ENCODE measurements at places on chromosomes 5 and 9.
A peak's percentile ranks its signal among the peaks of the same experiment; 100 is the strongest.

DNA sequence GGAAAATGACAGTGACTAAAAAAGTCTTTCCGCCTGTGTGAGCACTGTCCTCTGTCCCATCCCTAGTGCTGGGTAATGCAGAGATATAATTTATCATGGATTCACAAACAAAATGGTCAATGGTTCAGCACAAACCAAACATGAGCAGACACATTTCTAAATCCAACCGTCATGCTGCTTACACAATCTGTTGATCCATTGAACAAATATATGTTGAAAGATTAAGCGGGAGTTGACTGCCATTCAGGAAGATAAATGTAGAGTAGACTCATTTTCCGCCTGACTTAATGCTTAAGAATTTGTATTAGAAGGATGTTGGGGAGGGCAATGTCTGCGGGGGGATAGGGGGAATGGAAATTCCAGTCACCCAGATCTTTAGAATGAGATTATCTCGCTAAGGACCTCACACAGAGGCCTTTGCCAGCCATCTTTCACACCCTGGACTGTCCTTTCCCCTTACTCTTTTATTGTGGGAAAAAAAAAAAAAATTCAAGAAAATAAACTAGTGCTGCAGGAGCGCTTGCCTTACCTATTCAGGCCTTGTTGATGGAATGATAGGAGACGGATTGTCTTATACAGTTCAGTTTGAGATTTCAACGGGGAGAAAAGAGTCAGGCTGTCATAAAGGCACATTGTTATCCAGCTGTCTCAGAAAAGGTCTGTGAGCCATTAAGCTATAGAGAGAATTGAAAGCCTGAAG is 153.7 kb downstream of the TLE1 start:
- no peak for DNase-seq

DNA sequence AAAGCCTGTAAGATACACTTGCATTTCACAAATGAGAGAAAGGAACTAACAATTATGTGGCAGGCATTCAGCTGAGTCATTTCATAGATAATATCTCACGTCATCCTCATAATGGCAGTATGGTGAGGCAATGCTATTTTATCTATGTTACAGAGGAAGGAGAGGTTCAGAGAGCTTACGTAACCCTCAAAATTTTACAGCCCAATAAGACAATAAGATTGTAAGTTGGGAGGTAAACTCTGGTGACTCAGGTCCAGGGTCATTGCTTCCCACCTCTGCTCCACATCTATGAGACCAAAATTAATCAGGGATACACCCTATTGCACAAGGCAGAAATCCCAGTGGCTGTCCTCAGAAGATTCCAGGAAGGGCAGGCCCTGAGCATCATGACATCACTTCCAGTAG is 309.7 kb downstream of the NSG2 start:
- DNase-seq: peak; percentile 50

GRCh38 chr9:133583111-133583510 is 26.1 kb downstream of the FAM163B start:
- no peak for DNase-seq

GRCh38 chr5:138654281-138654867 is 79.2 kb upstream of the HSPA9 start:
- DNase-seq: no peak

DNA sequence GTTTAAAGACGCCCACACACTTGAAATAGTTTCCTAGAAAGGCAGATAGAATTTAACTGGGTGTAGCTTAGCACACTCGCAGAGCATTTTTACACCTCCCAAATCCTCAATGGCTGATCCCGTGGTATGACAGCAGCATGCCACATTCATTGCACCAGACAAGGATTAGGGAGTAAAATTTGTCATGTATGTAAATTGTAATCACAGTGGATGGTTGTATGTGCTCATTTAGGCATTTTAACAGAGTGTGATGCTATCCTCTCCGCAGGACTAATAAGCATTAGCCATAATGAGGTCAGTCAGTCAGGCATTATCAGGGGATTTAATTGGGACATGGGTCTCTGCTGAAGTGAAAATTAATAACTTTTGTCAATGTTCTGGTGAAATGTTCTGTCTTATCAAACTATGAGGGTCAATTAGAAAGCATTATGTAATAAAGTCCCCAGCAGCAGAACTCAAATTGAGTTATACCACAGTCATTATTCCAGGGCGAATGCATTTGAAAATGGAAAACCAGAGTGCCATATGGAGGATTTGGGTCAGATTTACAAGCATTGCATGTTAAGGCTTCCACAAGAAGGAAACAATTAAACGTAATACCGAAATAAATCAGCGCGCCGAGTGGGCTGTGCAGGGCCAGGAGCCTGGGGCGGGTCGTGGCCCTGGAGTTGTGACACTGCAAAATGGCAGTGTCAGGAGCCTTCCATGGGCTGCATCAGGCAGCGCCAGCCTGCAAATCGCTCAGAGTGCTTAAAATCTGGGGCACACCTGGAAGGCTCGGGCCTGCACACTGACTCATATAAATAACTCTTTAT is 602.2 kb downstream of the BNC2 start:
- no peak for DNase-seq

GRCh38 chr5:137275083-137275482 is 224.0 kb downstream of the SPOCK1 start:
- no peak for DNase-seq

GRCh38 chr5:103487218-103487617 is 75.4 kb downstream of the NUDT12 start:
- DNase-seq: no peak

DNA sequence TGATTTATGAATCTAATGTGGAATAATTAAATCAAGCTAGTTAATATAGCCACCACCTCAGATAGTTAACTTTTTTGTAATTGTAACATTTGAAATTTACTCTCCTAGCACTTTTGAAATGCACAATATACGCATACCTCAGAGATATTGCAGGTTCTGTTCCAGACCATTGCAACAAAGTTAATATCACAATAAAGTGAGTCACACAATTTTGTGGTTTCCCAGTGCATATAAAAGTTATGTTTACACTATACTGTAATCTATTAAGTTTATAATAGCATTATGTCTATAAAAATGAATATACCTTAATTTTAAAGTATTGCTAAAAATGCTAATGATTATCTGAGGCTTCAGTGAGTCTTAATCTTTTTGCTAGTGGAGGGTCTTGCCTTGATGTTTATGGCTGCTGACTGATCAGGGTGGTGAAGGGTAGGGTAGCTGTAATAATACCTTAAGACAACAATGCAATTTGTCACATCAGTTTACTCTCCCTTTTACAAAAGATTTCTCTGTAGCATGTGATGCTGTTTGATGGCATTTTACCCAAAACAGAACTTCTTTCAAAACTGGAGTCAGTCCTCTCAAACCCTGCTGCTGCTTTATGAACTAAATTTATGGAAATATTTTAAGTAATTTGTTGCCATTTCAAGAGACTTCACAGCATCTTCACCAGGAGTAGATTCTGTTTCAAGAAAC is 235.1 kb upstream of the ADAMTSL1 start:
- no peak for DNase-seq

DNA sequence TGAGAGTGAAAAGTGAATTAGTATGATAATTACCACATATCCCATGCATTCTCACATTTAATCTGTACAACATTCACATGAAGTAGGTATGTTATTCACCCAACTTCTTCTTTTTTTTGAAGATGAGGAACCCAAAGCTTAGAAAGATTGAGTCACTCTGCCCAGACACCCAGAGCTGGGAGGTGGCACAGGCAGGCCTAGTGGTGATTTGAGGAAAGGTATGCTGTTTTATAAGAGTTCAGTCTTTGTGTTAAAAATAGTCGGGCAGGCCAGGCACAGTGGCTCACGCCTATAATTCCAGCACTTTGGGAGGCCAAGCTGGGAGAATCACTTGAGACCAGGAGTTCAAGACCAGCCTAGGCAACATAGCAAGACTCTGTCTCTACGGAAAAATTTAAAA is 285.3 kb downstream of the NR3C1 start:
- DNase-seq: no peak

DNA sequence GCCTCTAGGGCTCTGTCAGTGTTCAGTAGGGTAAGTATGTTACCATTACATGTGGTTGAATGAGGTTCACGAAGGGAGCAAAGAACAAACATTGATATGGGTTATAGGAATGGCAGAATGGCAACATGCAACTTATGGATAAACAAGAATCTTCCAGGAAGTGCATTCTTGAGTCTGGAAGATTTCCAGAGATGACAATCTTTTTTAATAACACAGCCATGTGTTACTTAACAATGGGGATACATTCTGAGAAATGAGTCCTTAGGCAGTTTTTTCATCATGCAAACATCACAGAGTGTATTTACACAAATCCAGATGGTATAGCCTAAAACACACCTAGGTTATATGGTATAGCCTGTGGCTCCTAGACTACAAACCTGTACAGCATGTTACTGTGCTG is 9.1 kb upstream of the SLC28A3 start:
- no peak for DNase-seq

- no peak for DNase-seq
Measured at GRCh38 chr5:77366717-77367500, 125.2 kb downstream of the WDR41 start.

DNA sequence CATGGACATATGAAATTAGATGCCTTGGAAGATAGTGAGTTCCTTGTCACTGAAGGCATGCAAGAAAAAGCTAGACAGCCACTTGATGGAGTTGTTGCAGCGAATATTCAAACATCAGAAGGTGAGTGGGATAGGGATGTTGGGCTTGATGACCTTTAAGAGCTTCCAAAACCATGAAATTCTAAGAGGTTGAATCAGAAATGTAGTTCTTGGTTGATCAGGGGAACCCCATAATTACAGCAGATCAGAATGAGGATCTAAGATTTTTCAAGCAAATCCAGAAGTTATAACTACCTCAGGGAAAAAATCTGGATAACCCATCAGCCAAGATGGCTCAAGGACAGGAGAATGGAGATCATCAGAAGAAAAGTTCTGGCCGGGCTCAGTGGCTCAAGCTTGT is 244.3 kb upstream of the NR4A3 start:
- DNase-seq: no peak

- DNase-seq: no peak
Measured at GRCh38 chr5:151405334-151406160, 41.9 kb upstream of the SLC36A1 start.

DNA sequence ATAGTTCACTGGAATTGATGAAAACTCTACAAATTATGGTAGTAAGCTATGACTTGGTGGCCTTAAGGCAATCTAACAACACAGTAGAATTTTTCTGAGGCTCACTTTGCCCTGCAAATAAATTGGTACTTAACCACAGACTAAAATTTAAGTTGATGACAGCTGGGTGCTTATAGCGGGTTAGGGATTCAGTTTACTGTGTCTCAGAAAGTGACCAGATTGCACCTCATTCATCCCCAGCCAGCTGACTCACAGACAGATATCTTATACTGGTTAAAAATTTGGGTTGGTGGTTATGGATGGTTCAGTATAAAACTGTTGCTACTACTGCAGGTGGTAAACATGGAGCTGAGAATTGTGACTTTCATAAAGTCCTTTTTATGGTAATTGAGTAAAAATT is 2.8 kb downstream of the CKS2 start:
- no peak for DNase-seq

DNA sequence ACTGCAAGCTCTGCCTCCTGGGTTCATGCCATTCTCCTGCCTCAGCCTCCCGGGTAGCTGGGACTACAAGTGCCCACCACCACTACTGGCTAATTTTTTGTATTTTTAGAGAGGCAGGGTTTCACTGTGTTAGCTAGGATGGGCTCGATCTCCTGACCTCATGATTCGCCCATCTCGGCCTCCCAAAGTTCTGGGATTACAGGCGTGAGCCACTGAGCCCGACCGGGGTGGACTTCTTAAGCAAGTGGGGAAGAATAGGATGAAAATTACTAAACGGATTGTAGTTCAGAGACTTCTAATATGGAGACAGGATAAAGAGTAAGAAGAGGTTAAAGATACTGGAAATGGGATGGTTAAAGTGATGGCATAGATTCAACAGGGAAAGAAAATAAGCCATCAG is 132.3 kb upstream of the IRX2 start:
- no peak for DNase-seq

DNA sequence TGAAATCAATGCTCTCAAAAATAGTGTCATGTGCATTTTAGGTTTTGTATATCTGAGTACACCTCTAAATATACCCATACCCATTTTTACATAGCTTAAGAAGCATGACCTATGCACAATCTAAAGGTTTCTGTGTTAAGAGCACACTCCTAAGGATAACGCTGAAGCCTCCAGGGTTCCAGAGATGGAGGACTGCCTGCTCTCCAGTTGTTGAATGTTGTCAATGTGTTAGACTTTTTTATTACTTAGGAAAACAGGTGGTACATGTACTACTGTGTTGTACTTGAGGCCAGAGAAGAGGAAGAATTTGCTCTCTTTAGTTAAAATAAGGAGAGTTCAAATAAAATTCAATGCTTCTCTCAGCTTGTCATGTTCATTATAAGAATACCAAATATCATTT is 141.2 kb downstream of the EMB start:
- no peak for DNase-seq

DNA sequence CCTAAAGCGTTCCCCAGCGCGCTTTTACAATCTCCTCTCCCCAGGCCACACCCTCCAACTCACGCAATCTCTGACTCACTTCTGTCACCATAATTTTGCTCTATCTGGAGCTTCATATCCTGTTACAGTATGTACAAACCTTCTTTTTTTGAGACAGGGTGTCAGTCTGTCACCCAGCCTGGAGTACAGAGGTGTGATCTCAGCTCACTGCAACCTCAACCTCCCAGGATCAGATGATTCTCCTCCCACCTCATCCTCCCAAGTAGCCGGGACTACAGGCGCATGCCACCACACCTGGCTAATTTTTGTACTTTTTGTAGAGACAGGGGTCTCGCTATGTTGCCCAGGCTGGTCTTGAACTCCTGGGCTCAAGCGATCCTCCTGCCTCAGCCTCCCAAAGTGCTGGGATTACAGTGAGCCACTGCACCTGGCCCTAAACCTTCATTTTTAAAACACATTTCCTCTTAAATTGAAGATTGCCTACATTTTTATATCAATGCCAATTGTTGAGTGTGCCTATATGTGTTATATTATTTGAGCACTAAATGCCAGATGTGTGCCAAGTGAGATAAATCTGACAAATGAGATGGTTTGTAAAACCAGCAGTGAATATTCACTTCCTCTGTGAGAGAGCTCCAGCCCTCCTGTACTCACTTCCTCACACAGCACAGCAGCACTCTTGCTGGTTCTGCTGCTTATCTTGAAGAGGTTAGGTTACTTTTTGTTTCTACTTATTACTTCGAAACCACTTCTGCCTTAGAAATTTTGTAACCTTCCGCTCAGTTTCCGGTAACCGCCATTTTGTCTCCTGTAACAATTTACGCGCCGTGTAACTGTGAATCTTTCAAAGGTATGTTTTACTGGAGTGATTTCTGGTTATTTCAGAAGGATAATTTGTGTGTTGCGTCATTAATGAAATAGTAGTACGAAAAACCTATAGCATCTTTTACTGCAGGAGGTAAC is 57.9 kb downstream of the DOCK8 start:
- DNase-seq: no peak

- DNase-seq: no peak
Measured at GRCh38 chr9:127451608-127451857, 223 bp downstream of the LRSAM1 start.

DNA sequence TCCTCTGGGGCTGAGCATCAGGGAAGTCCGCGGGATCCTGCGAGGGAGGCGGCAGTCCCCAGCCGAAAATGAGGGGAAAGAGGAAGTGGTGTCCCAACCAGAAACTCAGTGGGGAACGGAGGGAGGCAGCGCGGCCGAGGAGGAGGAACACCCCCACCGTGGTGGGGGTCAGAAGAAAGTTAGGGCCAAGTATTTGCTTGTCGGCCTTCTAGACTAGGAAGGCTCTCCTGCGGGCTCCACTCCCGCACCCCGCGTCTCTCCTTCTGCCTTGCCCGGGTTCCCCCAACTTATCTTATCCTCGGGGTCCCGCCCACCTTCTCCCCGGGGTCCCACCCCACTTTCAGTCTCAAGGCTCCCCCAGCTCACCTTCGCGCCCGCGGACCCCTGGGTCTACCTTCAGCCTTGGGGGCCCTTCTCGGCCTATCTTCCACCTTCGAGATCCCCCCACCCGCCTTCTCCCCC is 557 bp upstream of the PHF2 start:
- DNase-seq: no peak
